Cortex of kidney (tissue), 1 donor: ENCODE measurements at places on chromosomes 4 and X.

GRCh38 chr4:149280806-149281205 lies 534.8 kb downstream of the IQCM start:
- DNase-seq: no peak

- no peak for DNase-seq
These were observed 86.4 kb downstream of the PPA2 start for GRCh38 chr4:105387466-105387865.

DNA sequence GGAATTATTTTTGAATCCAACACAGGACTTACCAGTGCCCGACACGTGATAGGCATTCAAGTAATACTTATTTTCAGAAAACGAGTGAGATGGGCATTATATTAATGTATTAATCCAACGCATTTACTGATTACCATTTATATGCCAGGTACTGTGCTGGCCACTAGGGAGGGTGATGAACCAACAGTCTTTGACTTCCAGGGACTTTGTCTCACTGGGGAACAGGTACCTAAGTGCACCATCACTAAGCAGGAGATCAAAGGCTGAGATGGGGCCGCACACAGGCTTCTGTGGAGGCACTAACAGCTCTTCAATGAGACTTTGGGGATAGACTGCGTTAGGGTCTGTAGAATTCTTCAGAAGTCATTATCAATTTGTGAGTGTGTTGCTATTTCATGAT lies 5.7 kb upstream of the TADA2B start:
- no peak for DNase-seq

DNA sequence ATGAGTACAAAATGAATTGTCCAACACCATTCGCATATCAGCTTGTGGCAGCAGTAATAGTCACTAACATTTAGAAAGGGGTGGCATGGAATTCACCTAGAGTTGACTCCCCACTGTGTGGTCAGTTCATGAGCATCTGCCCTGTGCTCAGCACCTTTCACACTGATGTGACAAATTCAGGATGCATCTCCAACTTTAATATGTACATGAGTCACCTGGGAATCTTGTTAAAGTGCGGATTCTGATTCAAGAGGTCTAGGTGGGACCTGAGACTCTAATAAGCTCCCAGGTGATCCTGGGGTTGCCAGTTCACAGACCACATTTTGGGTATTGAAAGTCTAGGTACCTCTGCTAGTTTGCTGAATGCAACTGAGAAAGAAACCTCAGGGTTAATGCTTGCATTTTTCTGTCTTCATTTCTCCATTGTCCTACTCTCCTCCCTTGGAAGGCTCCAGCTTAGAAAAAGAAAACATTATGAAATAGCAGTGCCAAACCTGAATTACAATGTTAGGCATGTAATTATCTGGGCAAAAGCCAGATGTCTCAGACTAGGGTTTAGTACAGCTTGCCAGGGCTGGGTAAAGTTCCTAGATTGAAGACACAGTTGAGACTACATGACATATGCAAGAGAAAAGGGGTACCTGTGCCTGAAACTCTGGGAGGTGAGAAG lies 32.7 kb downstream of the TMSB4X start:
- no peak for DNase-seq

GRCh38 chr4:148634476-148634875 lies 192.3 kb upstream of the NR3C2 start:
- DNase-seq: no peak

GRCh38 chr4:54152846-54153600 lies 53.1 kb downstream of the GSX2 start:
- no peak for DNase-seq

- no peak for DNase-seq
These were observed 30.3 kb downstream of the APBB2 start for GRCh38 chr4:41184009-41184408.

DNA sequence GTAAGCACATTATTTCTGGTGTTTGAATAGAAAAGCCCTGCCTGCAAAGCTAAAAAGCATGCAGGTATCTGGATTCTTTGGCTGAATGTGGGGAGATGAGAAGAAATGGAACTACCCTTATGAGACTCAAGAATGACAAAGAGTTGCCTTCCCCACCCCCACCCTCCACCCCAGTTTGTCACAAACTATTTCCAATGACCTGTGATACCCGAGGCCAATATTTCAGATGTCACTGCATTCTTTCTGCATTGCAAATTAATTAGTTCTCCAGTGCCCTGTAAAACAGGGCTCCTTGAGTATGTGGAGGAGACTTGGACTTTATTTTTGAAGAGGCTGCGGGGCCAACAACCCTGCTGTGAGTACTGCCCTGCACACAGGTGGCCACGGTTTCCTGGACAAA lies 116.4 kb downstream of the ZNF827 start:
- DNase-seq: no peak

GRCh38 chr4:2761035-2761923 lies 5.1 kb upstream of the TNIP2 start:
- no peak for DNase-seq

DNA sequence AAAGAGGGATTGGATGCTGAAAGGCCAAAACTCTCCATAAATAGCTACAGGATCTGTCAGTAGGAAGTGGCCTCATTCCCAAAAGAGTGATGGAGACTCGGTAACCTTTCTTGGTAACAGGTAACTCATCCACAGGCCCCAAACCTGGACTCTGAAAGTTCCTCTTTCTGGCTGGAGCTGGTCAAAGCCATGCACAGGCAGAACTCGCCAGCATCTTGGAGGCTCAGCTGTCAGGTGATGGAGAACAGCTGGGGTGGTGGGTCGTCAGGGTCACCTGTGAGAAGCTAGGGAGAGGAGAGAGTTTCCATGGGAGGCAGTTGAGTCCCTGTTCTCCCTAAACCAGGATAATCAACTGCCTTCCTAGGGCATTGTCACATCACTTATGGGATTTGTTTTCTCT lies 354.3 kb upstream of the GATB start:
- no peak for DNase-seq

- no peak for DNase-seq
These were observed 1.5 kb downstream of the ADRA2C start for GRCh38 chr4:3767570-3768288.

GRCh38 chrX:95427389-95427788 lies 1257.3 kb upstream of the DIAPH2 start:
- DNase-seq: no peak

- DNase-seq: no peak
These were observed 10.5 kb downstream of the NKX3-2 start for GRCh38 chr4:13533670-13534343.

DNA sequence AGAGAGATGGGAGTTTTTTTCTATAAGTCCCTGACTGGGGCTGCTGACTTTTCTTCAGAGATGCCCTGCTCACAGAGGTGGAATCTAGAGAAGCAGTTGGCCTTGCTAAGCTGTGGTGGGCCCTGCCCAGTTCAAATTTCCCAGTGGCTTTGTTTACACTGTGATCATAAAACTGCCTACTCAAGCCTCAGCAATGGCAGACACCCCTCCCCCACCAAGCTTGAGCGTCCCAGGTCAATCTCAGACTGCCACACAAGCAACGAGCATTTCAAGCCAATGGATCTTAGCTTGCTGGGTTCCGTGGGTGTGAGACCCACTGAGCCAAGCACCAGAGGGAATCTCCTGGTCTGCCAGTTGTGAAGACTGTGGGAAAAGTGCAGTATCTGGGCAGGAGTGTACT lies 199.8 kb upstream of the WDFY3 start:
- no peak for DNase-seq

DNA sequence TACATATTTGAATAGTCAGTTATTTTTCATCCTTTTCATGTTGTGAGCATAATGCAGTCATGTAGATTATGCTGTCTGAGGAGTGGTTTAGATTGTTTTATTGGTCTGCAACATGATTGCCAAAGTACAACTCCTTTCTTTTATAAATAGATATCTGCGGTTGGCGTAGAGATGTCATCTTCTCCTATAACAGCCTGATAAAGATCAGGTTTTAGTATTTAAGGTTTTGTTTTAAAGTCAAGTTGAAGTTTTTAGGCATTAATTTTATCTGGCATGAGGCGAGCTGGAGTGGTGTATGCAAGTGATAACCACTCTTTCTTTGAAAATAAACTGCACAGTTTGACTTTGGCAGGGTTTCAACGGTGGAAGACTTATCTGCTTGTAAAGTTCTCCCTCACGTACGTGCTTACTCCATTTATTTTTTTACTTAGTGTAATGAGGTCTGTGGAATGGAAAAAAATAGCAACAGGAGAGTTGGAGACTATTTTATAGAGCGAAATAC lies 126.3 kb downstream of the FBXO8 start:
- no peak for DNase-seq

DNA sequence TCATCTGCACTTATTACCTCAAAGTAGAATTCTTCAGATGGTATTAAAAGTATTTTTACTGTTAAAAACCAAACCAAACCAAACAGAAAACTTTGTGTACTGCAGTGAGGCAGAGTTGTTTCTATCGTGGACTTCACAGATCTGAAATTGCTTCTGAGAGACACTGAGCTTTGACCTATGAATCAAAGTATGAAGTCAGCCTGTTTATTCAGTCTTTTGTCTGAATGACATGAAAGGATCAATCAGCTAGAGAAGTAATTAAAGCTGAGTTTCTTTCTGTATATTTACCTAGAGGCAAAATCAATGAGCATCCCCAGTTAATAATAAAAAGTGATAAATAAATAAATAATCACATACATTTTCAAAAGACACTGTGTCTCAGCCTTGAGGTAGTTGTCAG lies 2121.0 kb downstream of the PCDH7 start:
- no peak for DNase-seq

- no peak for DNase-seq
These were observed 42.5 kb upstream of the ITM2A start for GRCh38 chrX:79409657-79410056.

DNA sequence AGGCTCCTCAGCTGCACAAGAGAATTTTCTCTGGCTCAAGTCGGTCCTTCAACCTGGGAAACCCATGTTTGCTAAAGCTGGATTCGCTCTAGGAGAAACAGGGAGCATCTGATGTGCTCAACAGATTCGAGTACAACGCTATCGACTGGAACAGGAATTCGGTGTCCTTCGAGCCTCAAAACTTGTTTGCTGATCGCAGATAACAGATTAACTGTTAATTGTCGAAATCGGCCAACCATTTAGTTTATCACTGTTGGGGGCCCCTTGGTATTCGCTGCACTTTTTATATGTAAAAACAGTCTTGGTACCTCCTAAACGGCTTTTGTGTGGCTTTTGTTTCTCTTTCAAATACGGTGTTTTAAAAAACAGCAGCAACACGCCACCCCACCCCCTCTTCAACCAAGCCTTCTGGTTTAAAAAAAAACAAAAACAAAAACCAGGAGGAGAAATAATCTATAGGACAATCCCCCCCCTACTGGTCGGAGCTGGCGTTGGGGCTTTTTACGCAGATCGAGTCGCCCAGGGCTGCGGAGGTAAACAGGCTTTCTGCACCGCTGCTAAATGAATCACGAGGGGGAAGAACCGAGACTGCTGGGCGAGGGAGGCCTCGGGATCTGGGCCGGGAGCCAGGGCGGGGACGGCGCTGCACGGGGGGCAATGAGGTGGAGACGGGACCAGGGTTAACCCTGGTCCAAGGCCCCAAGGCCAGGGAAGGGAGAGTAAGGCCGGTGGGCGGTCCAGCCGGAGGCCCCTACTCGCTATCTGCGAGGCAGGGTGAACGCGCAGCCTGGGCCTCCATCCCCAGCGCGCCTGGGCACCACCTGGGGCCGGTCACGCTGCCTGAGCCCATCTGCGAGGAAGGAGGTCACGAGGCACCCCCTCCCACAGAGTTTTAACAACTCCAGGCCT lies 71.7 kb upstream of the BCOR start:
- no peak for DNase-seq

- no peak for DNase-seq
These were observed 104.1 kb upstream of the DDIT4L start for GRCh38 chr4:100294356-100294755.

GRCh38 chr4:118920247-118920646 lies 31.6 kb downstream of the SYNPO2 start:
- DNase-seq: no peak

GRCh38 chr4:37510626-37511025 lies 175.6 kb downstream of the RELL1 start:
- no peak for DNase-seq

- no peak for DNase-seq
These were observed 55.8 kb downstream of the FNIP2 start for GRCh38 chr4:158824425-158825274.

- no peak for DNase-seq
These were observed 1615.3 kb downstream of the PCDH18 start for GRCh38 chr4:135917011-135917410.

- DNase-seq: no peak
These were observed 38.3 kb downstream of the DCLK2 start for GRCh38 chr4:150116506-150116905.

- DNase-seq: no peak
These were observed 2155.1 kb upstream of the AGA start for GRCh38 chr4:179597301-179597700.
